GM13976 (cell line): ENCODE measurements at places on chromosomes 16 and 17.

DNA sequence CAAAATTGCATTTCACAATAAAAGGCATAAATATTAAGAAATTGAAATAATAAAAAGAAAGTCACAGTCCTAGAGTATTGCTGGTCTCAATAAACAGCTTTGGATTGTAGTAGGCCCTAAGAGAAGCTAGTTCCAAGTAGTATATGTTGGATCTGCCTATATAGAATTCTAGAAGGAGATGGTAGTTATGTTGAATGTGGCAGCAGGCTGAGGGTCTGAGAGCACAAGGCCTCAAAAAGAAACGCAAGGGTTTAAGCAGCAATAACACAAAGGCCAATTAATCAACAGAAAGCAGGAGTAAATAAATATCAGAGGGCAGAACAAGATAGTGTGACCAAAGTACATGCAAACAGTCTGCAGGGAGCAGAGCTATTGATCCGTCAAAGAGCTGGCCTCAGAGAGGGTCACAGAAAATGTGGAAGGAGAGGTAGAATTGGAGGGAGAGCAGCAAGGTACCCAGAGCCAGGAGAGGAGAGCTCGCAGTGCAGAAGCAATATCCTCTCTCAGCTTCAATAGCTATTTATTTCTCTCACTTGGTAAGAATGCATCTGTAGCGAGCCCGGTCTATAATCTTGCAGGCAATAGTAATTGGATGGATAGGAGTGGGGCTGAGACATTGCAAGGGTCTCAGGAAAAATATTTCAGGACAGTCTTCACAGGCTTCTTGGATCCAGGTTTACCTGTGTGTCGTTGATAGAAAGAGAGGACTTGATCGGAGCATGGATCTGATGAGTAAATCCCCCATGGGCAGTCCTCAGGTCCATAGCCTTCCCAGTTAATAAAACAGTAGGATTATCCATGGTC, 25.1 kb upstream of the MED13 start:
- no peak for DNase-seq

DNA sequence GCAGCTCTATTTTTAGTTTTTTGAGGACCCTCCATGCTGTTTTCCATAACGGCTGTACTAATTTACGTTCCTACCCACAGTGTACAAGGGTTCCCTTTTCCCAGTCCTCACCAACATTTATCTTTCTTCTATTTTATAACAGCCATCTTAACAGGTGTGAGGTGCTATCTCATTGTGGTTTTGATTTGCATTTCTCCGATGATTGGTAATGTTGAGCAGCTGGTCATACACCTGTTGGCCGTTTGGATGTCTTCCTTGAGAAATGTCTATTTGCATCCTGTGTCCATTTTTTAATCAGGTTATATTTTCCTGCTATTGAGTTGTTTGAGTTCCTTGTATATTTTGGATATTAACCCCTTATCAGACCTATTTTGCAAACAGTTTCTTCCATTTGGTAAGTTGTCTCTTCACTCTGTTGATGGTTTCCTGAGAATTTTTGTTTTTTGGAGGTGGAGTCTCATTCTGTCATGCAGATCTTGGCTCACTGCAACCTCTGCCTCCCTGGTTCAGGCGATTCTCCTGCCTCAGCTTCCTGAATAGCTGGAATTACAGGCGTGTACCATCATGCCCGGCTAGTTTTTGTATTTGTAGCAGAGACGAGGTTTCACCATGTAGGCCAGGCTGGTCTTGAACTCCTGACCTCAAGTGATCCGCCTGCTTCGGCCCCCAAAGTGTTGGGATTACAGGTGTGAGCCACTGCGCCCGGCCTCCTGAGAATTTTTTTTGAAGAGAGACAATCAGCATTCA, 279.6 kb downstream of the SNX29 start:
- DNase-seq = no peak

DNA sequence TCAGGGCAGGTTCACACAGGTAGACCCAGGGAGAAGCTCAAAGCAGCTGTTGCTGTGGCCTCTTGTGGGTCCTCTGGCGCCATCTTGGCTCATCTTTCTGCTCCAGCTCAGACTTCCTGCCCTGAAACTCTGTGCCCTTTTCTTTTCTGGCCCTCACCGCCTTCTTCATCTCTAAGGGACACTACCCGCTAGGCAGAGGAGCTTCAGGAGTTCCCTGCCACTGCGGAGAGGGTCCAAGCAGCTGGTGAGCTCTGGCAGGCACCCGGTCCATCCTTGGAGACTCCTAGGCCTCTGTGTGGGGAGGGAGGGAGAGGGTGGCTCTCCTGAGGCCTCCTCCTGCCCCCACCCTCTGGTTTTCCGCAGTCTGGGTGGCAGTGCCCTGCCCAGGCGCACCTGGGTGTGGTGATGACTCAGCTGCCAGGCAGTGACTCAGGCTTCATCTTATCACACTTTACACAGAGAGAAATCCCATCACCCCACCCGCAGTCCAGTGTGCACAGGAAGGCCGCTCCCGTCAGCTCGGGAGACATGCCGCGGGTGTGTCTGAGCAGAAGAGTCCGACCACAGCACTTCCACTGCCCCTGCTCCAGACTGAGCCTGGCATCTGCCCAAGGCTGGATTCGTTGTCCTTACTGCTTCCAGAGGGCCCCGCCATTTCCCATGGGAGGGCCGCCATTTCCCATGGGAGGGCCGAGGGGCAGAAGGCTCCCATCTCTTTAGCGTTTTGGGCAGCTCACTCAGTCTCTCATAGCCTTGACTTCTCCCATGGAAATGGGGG, 7.3 kb downstream of the NT5C start:
- DNase-seq = no peak

- DNase-seq = no peak
These were observed 53.2 kb downstream of the NQO1 start for GRCh38 chr16:69672998-69673713.

DNA sequence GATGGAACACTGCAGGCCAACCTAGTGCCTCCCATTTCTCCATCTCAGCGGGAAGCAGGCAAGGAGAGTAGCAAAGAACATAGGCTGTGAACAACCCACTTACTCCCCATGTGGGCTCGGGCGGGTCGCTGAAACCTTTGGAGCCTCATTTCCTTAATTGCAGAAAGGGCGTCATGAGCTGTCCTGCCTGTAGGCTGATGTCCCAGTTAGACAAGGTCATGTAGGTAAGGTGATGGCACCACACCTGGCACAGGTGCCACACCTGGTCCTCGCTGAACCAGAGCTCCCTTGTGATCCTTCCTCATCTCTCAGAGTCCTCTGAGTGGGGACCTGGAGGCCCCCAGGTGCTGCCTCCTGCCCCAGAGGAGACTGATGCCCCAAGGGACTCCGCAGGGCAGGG, 22.9 kb downstream of the ABCC3 start:
- DNase-seq = no peak

- DNase-seq = no peak
These were observed 4.4 kb downstream of the TRAP1 start for GRCh38 chr16:3712861-3713372.

DNA sequence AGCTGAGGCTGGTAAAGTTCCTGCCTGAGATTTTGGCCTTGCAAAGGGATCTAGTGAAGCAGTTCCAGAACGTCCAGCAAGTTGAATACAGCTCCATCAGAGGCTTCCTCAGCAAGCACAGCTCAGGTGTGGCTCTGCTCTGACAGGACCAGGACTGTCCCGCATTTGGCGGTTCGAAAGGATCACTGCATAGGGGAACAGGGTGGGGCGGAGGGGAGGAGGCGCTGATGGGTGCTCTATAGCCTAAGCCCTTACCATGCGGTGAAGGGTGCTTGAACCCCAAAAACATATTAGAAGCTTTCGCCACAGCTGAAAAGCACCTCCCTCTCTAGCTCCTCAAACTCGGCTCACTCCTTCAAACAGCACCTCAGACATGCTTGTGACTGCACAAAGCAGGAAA, 29.9 kb upstream of the ENDOV start:
- no peak for DNase-seq

DNA sequence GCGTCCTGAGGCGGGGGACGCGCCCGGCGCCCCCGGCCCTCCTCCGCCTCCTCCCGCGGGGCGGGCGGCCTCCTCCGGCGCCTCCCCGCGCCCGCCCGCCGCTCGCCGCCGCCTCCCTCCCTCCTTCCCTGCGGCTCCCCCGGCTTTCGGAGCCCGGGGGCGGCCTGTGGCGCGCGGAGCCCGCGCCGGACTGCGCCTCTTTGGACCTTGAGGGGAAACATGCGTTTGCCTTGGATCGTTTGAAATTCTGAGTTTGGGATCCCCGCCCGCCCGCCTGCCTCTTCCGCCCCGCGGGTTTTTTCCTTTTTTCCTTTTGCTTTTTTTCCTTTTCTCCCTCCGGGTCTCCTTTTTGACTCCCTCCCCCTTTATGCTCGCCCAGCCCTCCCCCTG, 390 bp downstream of the ZNRF1 start:
- DNase-seq = peak; percentile 66

GRCh38 chr17:32912218-32912897, 15.6 kb upstream of the TMEM98 start:
- no peak for DNase-seq

GRCh38 chr17:81519284-81520020, 6.9 kb upstream of the ACTG1 start:
- peak; percentile 83 for DNase-seq

GRCh38 chr17:7107012-7107754, 7.4 kb downstream of the ASGR2 start:
- no peak for DNase-seq

DNA sequence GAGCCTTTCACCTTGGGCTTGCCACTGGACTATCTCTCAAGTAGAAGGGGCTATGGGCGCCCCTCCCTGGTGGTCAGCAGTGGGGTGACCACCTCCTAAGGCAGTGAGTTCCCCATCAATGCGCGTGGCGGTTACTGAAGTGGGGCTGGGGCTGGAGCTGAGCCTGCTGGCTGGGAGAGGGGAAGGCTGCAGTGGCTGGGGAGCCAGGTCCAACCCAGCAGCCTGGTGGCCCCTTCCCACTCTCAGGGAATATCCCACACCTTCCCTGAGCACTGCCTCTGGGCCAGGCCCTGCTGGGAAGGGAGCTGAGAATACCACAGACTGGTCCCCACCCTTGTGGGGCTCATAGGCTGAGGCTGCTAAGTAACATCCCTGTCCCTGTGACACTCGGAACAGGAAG, 19.8 kb upstream of the MPRIP start:
- DNase-seq = no peak

DNA sequence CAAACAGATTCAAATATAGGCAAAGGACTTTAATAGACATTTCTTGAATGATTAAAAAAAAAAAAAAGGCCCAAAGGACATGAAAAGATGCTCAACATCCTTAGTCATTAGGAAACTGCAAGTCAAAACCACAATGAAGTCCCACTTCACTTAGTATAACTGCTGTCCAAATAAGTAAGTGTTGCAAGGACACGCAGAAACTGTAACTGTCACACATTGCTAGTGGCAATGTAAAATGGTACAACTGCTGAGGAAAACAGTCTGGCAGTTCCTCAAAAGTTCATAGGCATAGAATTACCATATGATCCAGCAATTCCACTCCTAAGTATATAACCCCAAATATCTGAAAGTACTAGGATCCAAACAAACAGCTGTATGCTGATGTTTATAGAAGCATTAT, 112.7 kb downstream of the BRIP1 start:
- DNase-seq = peak; percentile 45

DNA sequence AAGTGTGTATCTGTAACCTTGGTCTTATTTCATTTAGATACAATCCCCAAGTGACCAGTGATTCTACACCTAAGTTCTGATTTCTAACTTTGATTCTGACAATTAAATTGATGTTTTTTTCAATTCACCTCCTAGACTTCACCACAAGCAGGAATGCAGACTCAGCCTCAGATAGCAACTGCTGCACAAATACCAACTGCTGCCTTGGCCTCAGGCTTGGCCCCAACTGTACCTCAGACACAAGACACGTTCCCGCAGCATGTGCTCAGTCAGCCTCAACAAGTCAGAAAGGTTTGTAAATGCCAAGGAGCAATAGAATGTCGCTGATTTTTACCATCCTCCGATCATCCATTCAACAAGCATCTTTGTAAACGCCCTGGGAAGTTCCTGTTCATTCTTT, 177.7 kb downstream of the MRTFB start:
- DNase-seq = no peak

DNA sequence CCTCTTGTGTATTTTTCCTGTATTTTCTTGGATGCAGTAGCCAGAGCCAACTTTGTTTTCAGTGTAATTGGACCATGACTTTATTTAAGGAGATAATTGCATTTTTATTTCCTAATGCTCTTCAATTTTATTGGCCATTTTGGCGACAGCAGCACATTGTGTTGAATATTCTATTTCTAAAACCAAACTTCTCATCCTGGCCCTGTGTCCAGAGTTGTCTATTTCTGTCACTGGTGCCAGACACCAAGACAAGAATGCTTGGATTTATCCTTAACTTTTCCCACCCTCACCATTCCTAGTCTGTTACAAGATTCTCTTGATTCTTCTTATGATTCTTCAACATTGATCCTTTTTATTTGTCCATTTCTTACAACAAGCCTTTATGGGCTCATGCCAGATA, 37.1 kb downstream of the ARHGAP44 start:
- DNase-seq = no peak

DNA sequence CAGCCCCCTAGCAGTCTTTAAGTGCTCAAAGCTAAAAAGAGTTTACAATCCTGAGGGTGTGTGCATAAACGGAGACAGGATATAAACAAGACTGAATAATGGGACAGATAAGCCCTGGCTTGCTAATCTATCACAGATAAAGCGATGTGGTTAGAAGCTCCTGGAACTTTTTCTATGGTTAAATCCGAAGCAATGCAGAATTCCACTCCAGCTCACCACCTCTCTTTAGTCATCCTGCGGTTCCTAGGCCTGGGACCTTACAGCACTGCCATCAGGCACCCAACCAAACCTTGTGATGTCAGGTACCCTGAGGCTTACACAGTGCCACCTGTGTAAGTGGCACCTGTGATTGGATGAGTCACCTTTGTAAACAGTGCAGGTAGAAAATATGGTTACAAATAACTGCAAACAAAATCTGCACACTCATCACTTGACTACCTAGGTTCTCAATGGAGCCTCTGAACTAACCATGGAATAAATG, 31.5 kb upstream of the B4GALNT2 start:
- no peak for DNase-seq

DNA sequence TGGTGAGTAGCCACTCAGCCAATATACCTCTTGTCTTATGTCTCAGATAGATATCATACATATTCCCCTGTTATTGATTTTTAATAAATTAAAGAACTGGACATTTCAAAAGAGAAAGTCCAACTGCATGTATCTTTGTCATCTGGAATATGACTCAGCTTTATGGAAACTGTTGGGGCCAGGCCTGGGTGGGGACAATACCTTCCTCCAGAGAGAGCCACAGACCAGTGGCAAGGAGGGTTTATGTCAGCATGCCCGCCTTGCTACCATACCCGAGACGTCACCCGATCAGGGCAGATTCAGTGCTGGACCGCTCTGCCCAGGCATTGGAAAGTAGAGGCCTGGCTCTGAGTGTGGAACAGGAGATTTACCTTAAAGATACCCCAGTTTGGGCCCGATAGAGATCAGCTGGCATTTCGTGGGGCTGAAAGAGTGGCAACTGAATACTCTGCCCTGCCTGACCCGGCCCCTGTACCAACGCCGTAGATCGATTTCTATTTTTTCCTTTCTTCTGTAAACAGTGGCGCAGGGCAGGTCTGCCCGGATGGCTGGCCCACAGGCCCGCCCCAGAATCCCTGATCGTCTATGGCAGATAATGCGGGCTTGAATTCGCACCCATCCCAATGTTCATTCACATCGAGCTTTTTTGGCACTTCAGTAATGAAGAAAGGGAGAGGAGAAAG, 158.6 kb downstream of the SALL1 start:
- no peak for DNase-seq
